Glutamatergic neuron (in vitro differentiated cells): ENCODE measurements at places on chromosomes 6 and 20. TPM values are rescaled to one million over a fixed set of nuclear protein-coding genes. Genes with fewer than 3 reads are reported as not detected.

The SLC22A2 gene
- total RNA-seq = not detected

- peak; percentile 12 for DNase-seq
Observed at GRCh38 chr6:169976301-169977081, 225.1 kb downstream of the ERMARD start.

The DEFB124 gene
- total RNA-seq = not detected

The LY6G6F gene
- not detected for total RNA-seq

The RBPJL gene
- total RNA-seq = not detected

The GABRR2 gene
- 0.49 TPM for total RNA-seq
